Ureter (tissue), 1 donor: ENCODE measurements at places on chromosomes 4 and X. TPM values are rescaled to one million over a fixed set of nuclear protein-coding genes. Genes with fewer than 3 reads are reported as not detected.

The EMCN gene
- total RNA-seq = 61.7 TPM

The MAGEA10 gene
- not detected for total RNA-seq

DNA sequence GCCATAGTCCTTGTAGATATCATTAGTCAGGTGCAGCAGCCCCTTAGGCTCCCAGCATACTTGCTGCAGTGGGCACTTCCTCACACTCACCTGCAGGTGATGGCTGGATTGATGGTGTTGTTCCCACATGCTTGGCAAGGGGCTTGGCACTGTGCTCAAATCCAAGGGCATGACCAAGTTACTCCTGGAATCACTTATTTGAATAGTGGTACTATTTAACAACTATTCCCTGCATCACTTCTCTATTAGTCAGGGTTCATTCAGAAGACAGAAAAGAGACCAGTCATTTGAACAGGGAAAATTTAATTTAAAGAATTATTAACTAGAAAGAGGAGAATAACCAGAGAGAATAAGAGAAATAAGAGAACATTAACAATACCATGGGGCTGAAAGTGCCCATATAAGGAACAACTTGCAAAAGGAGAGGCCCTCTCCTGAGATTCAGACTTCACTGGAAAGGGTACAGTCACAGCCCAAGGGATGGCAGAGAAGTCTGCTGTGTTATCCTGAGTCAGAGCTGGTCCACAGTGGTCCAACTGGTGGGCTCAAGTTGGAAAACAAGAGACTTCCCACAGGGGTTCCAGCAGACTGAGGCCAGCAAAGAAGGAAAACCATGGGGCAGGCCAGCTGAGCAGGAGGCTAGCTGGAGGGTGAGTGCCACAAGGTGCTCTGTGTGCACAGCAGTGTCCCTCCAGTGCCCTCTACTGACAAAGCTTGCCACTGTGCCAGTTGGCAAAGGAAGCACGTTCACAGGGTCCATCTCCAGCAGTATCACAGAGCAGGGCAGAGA, 9.8 kb downstream of the SPP1 start:
- peak; percentile 54 for DNase-seq

- DNase-seq = no peak
Measured at GRCh38 chr4:149264093-149264733, 551.4 kb downstream of the IQCM start.

- DNase-seq = no peak
Measured at GRCh38 chr4:7885216-7886006, 54.2 kb downstream of the AFAP1 start.

- no peak for DNase-seq
Measured at GRCh38 chrX:150856785-150857184, 41.7 kb downstream of the CD99L2 start.
